ENCODE measurements at places on chromosomes 4 and X. TPM values are rescaled to one million over a fixed set of nuclear protein-coding genes. Genes with fewer than 3 reads are reported as not detected.

The NOX1 gene
- total RNA-seq: not detected

The PDLIM3 gene
- 13.9 TPM for total RNA-seq

The CXCL5 gene
- not detected for total RNA-seq

The C4orf50 gene
- total RNA-seq: not detected

The CENPVL2 gene
- total RNA-seq: not detected

The CLNK gene
- total RNA-seq: not detected

The CXCR3 gene
- 1.3 TPM for total RNA-seq

The MSX1 gene
- total RNA-seq: not detected

The MAGEA6 gene
- total RNA-seq: not detected

The TRO gene
- total RNA-seq: 5.1 TPM

The ACE2 gene
- total RNA-seq: 0.57 TPM

The PPP2R2C gene
- total RNA-seq: 26.9 TPM

The GAGE12E gene
- total RNA-seq: not detected

The UGT2B10 gene
- not detected for total RNA-seq

The RNF212 gene
- total RNA-seq: 6.3 TPM

The RHOXF1 gene
- not detected for total RNA-seq

DNA sequence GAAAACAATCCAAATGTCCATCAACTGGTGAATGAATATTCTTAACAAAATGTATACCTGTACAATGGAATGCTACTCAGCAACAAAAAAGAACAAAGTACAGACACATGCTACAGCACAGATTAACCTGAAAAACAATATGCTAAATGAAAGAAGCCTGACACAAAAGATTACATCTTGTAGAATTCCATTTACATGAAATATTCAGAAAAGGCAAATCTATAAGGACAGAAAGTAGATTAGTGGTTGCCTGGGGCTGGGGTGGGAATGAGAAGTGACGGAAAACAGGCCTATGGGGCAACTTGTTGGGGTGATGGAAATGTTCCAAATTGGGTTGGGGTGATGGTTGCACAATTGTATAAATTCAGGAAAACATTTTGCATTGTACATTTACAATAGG, 219.1 kb upstream of the GPC4 start:
- no peak for DNase-seq

- no peak for DNase-seq
Measured at GRCh38 chrX:109889289-109890006, 113.5 kb upstream of the TMEM164 start.

- no peak for DNase-seq
Measured at GRCh38 chr4:187179086-187180058, 455.7 kb upstream of the FAT1 start.

- no peak for DNase-seq
Measured at GRCh38 chr4:145731028-145731427, 51.1 kb downstream of the C4orf51 start.

DNA sequence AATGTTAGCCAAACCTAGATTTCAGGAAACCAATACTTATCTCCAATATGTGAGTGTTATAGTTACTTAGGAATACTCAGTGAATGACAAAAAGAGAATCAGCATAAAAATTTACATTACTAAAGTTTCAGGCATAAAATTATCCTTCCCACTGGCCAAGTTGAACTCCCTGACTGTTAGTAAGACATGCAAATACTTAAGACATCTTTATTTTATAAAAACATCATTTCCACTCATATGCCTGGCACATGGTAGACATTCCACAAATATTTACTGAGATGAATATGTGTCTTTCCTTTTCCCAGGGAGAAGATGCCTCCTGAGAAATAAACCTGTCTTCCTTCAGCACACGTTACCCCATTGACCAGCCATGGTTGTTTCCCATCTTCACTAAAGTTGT, 7.3 kb downstream of the VEGFD start:
- no peak for DNase-seq

- no peak for DNase-seq
Measured at GRCh38 chr4:6230502-6230785, 30.1 kb upstream of the JAKMIP1 start.

DNA sequence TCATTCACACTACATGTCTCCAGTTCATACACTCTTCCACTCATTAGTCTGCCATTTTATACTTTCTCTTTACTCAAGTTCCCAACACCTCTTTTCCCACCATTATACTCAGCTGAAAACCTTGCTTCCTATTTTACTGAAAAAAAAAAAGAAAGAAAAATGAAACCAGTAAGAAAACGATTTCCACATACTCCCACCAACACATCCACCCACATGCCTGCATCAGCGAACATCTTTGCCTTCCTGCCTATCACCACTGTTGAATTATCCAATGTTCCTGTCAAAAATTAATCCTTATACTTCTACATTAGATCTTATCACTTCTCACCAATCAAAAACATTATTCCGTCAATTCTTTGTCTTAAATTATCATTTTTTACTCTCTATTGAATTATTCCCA, 188.1 kb upstream of the FAM241A start:
- DNase-seq: no peak

DNA sequence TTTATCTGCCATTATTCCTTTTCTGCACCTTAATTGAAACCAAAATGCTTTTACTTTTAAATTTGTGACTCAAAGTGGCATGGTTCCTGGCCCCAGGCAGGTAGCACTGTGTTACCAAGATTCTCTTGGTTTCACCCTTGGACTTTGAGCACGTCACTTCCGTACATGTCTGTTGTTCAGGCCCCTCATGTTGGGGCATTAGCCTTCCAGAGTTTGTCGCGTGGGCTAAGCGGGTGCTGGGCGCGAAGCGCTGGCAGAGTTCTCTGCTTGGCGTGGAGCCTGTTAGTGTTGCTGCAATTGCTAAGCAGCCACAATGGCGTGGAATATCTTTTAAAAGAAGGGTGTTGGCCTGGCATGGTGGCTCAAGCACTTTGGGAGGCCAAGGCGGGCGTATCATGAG, 14.0 kb upstream of the TADA2B start:
- DNase-seq: no peak

DNA sequence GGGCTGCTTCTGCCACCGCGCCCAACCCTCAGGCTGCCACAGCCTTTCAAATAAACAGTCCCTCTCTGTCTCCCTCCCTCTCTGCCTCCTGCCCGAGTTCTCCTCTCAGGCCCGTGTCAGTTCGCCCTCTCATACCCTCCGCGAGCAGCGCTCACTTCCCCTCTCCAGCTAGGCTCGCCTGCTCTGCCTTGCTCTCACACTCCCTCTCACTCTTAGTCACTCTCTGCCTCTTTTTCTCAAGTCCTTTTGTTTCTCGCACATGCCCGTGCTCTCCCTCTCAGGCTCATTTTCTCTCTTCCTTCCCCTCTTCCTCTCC, 3.2 kb downstream of the EFNB1 start:
- no peak for DNase-seq

- DNase-seq: no peak
Measured at GRCh38 chr4:69617083-69617694, 22.3 kb downstream of the UGT2A2 start.

DNA sequence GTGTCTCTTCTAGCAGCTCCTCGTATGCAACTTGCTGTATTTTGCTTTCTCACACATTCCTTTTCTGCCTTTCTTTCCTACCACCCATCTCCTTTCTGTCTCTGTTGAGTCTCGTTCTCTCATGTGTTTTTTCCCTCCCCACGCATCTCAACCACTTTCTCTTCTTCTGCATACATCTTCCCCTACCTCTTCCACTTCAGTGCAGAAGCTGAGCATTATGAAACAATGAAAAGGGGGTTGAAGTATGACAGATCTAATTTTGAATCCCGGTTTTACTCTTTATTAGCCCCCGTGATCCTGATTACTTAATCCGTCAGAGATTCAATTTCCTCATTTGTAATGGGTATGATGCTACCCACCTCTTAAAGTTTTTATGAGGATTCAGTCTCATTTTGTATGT, 7.3 kb downstream of the FAM241A start:
- DNase-seq: no peak

- no peak for DNase-seq
Measured at GRCh38 chr4:7169134-7169533, 23.2 kb upstream of the SORCS2 start.

GRCh38 chr4:113221990-113222389, 172.5 kb downstream of the ANK2 start:
- no peak for DNase-seq

DNA sequence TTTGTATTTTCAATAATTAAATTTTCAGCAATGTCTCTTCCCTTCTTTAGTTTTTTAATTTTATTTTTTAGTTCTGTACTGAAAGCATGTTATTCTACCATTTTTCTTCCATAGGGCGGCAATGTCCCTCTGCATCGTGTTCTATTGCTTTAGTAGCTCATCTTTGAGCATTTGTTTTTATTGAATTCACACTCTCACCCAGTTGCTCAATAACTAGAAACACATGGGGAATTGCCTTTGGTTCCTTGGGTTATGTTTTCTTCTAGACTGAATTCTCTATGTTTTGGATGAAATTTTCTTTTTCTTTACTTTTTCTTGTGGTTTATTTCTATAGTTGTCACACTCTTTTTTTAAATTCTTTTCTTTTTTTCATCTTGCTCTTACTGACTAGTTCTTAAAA, 233.8 kb upstream of the LDB2 start:
- DNase-seq: no peak

DNA sequence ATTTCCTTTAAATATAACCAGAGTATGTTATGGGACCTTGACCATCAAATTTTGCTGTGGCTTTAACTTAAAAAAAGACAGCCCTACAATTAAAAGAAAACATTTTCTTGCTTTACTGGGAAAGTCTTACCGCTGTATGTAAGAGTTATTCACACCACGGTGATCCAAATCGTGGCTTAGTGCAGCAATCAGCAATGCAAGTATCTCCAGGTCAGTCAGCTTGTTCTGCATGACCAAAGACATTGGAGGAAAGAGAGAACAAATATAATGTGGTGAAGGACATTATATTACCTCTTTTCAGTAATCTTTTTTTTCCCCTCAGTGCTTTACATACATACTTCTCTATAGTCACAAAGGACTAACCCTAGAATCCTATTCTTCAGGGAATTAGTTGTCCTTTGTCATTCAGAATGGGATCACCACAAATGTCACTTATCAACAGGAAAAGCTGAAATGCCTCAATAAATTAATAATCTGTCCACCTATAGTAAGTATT, 109.6 kb downstream of the PDE5A start:
- no peak for DNase-seq

Measured in esophagus squamous epithelium (tissue), 5 donors.